ENCODE measurements at places on chromosomes 3 and 15.
A peak's percentile ranks its signal among the peaks of the same experiment; 100 is the strongest.

GRCh38 chr15:85788771-85789495 is 5.8 kb downstream of the KLHL25 start:
- no peak for ATAC-seq

DNA sequence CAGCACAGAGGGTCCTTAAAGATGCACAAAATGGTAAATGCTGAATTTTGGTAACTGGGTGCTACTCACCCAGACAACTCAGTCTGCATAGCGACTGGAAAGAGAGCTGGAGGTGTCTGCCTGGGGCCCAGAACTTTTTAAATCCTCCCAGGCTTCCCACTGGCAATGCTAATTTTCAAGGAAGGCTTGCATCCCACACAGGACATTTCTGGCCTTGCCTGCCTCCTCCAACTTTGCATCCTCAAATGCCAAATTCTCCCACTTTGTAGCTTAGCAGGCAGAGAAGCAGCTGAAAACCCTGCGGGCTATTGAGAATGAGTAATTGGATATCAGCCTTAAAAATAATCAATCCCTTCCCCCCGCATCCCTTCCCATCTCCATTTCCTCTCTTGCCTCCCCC is 656.6 kb upstream of the ADAMTS9 start:
- ATAC-seq = no peak

DNA sequence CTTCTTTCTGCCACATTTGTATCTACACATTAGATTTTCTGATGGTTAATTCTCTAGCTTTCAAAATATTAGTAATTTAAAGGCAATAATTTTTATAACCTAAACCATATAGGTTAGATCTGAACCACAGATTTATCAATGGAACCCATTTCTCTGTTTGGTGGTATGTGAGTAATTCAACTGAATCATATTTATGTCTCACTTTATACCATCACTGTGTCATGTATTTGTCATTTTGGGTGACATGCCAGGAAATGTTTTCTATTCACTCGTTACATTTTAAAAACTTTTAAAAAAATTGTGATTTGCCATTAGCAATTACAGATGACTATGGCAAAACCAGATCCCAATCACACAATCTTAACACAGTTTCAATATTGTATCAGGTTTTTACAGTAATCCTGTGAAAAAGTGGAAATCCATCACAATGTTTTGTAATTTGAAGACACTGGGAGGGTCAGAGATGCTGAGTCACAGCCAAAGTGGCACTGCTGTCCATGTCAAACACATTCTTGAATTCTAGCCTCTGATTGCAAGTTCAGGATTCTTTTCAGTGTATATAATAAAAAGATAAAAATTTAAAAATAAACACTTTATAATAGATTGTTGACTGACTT is 356.0 kb upstream of the RBMS3 start:
- no peak for ATAC-seq

- ATAC-seq = no peak
Observed at GRCh38 chr15:56234804-56235203, 8.9 kb downstream of the RFX7 start.

GRCh38 chr3:149575213-149575960 is 82.4 kb downstream of the WWTR1 start:
- ATAC-seq = peak; percentile 47

GRCh38 chr15:63517202-63517601 is 12.8 kb downstream of the USP3 start:
- ATAC-seq = no peak

DNA sequence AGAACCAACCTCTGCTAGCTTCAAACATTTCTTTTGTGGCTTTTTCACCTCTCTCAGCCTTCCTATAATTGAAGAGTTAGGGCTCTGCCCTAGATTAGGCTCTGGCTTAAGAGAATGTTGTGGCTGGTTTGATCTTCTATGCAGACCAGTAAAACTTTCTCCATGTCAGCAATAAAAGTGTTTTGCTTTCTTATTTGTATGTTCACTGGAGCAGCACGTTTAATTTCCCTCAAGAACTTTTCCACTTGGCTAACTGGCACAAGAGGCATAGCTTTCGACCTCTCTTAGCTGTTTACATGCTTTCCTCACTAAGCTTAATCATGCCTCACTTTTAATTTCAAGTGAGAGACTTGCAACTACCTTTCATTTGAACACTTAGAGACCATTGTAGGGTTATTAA is 964.7 kb downstream of the ROBO2 start:
- ATAC-seq = no peak

- no peak for ATAC-seq
Observed at GRCh38 chr3:142530296-142530695, 48.2 kb downstream of the ATR start.

DNA sequence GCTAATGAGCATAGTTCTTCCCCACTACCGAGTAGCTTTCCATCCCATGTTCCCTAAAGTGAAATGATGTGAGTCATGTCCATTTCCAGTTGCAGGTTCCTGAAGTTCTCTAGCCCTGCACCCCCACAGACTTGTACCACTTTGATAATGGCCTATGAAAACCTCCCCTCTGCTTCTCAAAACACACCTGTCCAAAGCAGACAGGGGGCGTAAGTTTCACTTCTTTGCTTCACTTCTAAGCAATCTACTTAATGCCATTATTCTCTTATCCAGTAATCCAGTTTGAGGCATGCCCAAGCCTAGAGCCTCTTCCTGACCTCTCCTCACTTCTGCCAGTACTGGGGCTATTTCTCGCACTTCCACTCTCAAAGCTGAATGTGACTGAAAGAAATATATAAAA is 305.1 kb downstream of the IGSF11 start:
- no peak for ATAC-seq

DNA sequence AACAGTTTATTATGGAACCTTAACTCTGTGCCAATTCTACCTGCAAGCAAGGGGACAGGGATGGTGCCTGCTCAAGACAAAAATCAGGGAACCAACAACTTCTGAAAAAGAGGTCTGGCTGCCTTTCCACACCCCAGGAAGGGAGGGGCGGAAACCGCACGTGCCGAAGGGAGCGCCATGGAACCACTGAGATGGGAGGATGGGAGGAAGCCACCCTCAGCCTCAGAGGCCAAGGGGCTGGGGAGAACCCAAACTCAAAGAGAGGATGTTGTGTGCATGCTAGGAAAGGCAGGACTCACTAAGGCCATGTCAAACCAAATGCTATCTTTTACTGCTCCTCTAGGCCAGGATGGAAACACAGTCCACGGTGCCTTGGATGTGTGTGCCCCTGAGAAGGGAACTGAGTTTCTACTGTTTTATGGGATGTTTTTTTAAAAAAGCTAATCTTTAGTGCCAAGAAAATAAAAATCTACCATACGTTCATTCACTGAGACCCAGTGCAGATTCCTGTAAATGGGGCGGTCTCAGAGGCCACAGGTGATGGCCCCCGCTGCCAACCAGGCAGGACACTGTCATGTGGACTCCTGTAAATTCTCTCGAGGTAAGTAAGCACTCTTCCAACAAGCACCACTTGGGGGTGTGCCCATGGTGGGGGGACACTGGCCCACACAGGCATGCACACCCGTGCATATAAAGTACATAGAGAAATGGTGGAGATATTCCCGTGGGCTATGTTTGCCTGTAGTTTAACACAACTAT is 20.5 kb downstream of the SRPRB start:
- ATAC-seq = no peak

DNA sequence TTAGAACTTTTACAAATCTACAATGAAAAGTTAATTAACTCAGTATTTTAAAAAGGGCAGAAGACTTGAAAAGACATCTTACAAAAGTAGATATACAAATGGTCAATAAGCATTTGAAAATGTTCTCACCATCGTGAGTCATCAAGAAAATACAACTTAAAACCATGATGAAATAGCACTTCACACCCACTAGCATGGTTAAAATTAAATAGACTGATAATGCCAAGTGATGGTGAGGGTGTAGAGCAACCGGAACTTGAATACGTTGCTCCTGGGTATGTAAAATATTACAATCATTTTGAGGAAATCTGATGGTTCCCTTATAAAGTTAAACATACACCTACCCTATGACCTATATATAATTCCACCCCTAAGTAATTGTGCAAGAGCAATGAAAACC is 319.8 kb upstream of the UMPS start:
- ATAC-seq = no peak

DNA sequence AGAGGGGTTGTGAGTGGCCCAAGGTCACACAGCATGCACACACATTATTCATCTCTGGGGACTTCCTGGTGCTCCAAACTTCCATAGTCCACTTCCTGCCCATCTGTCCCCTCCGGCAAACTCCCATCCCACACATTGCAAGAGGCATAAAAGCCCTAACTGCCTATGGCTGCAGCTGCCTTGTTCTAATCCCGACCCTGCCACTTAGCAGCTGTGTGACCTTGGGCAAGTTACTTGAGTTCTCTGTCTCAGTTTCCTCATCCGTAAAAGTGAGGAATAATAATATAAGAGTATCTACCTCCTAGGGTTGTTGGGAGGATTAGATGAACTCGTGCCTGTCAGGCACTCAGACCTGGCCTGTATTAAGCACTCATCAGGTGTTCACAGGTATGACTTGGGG is 84.2 kb downstream of the SMAD6 start:
- ATAC-seq = no peak

- ATAC-seq = no peak
Observed at GRCh38 chr3:111923806-111924205, 55.0 kb upstream of the ABHD10 start.

DNA sequence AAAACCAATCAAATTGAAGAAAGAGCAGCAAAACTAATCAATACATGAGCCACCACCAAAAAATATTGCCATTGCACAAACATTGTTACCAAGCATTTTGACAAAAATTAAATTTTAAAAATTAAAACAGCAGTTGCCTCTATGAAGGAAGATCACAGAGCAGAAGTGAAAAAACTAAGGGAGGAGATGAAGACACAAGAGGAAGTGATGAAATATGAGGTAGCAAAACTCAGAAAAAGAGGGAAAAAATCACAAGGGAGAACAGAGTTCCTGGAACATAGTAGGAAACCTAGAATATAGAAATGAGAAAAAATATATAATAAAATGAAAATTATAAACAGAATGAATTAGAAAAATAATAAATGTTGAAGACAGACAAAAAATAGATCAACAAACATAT is 7.3 kb upstream of the SERPINI2 start:
- ATAC-seq = no peak

DNA sequence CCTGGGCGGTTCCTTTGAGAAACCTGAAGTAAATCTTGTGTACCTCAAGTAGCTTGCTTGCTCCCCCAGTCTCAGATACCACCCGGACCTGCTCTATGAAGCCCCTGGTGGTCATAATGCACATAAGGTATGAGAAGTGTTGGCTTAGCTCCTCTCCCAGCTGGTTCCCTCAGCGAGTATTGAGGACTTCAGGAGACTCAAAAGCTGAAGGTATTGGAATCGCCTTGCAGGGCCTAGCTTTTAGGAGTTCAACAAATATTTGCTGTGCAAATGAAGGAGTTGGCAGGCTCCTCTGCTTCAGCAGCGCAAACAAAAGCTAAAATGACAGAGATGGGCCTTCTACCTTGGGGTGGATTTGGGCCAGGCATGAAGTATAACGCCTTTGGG is 1.7 kb downstream of the CMTM8 start:
- no peak for ATAC-seq

- no peak for ATAC-seq
Observed at GRCh38 chr3:24496529-24497482, 2.2 kb upstream of the THRB start.

DNA sequence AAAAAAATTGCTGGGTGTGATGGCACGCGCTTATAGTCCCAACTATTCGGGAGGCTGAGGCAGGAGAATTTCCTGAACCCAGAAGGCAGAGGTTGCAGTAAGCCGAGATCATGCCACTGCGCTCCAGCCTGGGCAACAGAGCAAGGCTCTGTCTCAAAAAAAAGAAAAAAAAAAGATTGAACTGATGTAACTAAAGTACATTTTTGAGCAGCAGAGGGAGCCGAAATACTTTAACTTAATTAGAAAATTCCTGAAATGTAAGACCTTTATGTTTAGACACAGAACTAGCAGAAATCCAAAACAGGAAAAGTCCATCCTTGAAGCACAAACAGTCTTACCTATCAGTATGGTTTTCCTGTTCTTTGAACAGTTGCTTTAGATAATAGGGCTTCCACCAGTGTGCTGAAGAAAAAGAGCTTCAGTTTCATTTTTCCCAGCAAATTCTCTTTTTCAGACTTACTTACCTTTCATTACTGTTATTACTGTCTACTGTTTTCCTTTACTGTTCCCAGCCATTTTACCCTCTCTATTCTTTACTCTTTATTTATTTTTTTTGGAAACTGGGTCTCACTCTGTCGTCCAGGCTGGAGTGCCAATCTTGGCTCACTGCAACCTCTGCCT is 33.4 kb upstream of the ZNF609 start:
- no peak for ATAC-seq

GRCh38 chr3:82347585-82347984 is 586.1 kb upstream of the GBE1 start:
- ATAC-seq = no peak

GRCh38 chr3:141387516-141387915 is 19.2 kb downstream of the ZBTB38 start:
- no peak for ATAC-seq

- peak; percentile 21 for ATAC-seq
Observed at GRCh38 chr15:40825661-40826422, 2.7 kb downstream of the PPP1R14D start.

GRCh38 chr3:71786551-71786950 is 1.6 kb upstream of the PROK2 start:
- no peak for ATAC-seq

DNA sequence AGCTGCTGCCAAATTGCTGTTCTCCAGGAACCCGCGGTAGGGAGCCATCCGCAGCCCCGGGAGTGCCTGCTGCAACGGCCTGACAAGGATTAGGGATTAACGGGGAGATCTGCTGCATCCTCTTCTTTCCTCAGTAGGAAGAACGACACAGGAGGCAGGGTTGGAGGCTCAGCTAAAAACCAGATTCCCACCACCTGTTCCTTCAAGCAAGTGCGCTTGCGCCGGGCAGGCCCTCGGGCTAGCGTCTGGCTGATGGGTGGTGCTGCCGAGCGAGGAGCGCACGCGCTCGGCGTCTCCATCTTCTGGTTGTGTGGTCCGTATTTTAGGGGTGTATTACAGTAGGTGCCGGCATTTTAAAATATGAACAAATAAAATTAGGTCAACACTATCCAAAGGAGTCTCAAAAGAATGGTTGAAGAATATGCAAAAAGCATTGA is 25.4 kb upstream of the SLC25A26 start:
- ATAC-seq = peak; percentile 78

All from motor neuron (in vitro differentiated cells).